Cardiac muscle cell (in vitro differentiated cells and primary cell): ENCODE measurements at places on chromosomes 5 and 9.

GRCh38 chr5:151717416-151717815 is 30.7 kb upstream of the SPARC start:
- DNase-seq, result no peak

DNA sequence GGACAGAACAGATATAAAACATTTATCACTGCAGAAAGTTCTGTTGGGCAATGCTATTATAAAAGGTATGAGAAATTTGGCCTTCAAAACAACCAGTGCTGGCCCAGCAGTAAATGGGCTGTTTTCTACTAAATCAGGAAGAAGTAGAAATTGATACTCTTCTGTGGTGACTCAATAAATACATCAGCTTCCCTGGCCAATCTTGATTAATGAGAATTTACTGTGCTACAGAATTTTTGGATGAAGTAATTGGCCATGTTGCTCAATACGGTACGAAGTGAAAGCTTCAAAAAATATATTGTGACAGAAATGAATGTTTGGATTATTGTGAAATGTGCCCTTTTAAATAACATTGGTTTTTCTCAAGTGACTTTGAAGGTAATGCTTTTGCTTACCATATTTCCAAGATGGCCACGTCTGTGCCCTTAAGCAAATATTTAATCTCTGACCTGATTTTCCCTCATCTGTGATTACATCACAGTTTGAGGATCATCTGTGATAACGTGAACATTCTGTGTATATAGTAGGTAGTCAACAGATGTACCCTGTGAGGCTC is 4.2 kb downstream of the DNAJA1 start:
- peak; percentile 79 for DNase-seq

DNA sequence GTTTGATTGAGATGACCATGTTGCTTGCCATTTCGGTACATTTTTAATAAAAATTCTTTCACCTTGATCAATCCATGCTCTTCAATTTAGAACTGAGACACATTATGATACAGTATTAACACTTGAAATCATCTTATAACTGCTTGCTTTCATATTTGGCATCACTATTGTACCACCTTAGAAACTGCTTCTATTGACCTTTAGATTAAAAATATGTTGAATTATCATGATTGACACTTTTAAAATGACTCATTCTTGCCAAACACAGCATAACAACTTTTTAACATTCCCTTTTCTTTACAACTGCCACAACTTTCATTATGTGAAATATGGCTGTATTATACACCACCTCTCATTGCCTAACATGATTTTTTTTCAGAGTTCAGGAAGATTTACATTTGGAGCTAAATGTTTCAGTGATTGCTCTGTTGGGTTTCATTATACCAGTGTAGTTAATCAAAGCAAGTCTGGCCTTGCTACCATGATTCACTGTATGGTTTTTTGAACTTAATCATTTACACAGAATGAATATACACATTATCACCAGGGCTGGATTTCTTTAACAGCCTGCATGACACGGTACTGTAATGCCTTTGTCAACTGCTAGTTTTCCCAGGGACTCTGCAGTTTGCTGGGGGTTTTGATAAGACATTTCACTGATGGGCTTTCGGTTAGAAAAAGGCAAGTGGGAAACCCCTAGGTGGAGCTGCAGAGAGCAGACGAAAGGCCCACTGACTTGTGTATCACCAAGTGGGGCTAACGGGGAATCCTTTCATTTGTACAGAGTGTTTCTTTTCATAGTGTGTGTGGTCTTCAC is 93.6 kb upstream of the TLE4 start:
- peak; percentile 64 for DNase-seq

GRCh38 chr9:75615284-75615683 is 275.2 kb upstream of the PCSK5 start:
- no peak for DNase-seq

DNA sequence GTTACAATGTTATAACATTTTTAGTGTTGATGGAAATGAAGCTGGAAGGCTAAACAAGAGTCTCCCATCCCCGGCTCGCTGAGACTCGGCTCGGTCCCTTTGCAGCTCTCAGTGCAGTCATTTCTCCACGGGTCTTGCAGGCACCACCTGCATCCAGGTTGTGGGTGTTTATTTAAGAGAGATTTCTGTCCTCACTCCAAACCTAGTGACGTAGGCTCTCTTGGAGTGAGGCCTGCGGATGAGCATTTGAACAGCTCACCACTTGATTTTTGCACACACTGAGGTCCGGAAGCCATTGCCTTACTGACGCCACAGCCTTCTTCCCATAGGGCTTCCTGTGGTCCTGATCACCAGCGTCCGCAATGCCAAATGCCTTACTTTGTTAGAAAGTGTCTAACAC is 197.7 kb upstream of the OTULINL start:
- no peak for DNase-seq

- no peak for DNase-seq
These were observed 110.8 kb downstream of the LHX2 start for GRCh38 chr9:124122321-124122720.

GRCh38 chr5:127514816-127515215 is 2.6 kb upstream of the PRRC1 start:
- no peak for DNase-seq

DNA sequence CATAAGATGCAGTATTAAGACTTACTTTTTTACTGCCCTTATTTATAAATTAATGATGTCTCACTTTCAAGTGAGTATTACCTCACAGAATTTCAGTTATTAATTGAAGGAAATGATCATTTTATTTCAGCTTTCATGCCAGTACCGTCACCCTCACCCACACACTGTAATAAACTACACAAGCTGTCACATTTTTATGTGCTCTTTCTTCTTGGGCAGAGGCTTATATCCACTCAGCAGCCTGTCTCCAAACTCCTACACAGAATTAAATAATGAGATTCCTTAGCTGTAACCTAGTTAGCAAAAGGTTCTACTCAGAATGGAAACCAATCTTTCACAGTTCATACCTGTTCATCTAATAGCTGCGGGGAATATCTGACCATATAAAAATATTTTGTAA is 1915.8 kb upstream of the CDH6 start:
- DNase-seq, result no peak

DNA sequence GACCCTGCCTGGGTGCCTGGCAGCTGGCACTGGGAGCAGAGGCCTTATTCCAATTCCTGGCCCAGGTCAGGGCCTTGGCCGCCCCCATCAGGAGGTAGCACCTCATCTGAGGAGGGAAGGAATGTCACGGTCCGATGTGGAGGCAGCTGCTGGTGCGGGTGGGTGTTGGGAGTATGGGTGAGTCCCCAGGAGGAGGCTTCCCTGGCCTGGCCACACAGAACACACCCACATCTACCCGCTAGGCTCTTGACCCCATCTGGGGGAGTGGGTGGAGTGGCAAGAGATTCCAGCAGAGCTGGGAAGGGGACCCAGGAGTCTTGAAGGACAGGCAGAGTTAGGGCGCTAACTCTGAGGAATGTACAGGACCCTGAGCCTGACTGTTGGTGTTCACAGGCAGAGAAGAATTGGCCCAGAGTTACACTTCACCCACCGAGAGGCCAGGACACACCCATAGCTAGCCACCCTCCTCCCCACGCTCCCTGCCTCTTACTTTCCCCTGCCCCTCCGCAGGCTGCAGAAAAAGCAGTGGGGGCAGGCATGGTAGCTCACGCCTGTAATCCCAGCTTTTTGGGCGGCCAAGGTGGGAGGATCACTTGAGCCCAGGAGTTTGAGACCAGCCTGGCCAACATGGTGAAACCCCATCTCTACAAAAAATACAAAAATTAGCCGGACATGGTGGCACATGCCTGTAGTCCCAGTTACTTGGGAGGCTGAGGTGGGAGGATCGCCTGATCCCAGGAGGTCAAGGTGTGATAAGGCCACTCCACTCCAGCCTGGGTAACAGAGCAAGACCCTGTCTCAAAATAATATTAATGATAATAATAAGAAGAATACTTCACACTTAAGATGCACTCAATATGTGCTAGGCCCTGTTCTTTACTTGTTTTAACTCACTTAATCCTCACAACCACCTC is 6.0 kb downstream of the OLFML2A start:
- DNase-seq, result no peak

GRCh38 chr5:72063219-72063819 is 44.0 kb upstream of the MAP1B start:
- DNase-seq, result peak; percentile 78
